ENCODE measurements at places on chromosomes 5 and 9.

DNA sequence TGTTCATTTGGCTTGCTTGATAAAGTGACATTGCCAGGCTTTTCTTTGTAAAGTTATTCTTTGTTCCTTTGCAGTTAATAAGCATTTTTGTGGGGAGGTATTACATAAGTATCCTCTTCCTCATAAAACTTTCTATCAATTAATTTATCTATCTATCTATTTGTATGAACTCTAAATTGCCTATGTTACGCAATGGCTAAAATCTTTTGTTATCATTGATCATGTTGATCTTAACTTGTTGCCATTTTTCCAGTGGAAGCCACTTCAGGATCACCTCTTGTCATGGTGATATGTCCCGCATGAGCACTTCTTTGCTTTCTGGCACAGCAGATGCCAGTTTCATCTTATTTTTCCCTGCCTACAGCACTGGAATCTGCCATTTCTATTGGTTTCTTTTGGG lies 436.7 kb upstream of the KIF2A start:
- DNase-seq, result no peak

DNA sequence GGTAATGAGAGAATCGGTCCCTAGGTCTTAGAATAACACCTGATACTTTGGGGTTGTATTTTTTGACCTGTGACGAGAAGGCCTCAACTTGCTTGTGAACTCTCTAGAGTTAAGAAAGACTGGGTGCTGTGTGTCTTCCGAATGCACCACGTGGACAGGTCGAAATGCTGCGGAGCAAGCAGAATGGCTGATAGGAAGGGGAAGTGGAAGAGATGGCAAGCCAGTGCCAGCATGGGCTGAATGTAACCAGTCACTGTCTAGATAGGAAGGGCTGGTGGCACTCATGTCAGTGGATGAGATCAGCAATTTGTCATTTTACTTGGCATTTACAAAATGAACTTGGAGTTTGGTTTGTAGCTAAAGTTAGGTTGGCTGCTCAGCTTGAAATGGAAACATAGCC lies 5.6 kb downstream of the OTULINL start:
- DNase-seq, result no peak

DNA sequence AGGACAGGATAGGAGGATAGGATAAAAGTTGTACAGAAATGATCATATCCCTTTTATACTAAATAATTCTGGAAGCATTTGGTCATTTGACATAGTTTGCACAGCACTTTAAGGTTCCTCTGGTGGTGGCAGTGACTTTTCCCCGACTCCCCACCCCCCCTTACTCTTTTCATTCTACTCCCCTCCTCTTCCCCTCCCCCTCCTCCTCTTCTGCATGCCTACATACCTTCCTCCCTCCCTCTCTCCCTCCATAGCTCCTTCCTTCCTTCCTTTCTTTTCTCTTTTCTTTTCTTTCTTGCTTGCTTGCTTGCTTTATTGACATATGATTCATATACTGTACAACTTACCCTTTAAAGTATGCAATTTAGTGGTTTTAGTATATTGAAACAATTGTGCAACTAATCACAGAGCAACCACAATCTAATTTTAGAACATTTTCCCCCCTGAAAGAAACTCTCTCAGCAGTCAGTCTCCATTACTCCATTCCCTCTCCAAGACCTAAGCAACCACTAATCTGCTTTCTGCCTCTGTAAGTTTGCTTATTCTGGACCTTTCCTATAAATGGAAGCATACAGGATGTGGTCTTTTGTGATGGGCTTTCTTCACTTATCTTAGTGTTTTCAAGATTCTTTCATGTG lies 159.0 kb downstream of the HACD4 start:
- DNase-seq, result no peak

- DNase-seq, result no peak
These were observed 1.7 kb downstream of the AGGF1 start for GRCh38 chr5:77031891-77032290.

DNA sequence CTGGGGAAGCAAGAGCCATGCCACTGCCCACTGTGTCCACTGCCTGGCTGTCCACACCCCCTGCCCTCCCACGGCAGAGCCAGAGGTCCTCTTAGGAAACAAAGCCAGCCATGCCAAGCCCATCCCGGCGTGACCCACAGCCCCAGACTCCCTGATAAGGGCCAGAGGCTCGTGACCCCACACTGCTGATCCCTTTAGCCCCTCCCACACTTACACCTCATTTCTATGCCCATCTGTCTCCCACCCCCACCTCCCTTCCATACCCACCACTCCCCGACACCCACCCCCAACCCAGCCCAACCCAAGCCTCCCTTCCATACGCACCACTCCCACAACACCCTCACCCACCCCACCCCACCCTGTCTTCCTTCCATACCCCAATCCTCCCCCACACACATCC lies 17.3 kb downstream of the PTGES start:
- DNase-seq, result no peak

DNA sequence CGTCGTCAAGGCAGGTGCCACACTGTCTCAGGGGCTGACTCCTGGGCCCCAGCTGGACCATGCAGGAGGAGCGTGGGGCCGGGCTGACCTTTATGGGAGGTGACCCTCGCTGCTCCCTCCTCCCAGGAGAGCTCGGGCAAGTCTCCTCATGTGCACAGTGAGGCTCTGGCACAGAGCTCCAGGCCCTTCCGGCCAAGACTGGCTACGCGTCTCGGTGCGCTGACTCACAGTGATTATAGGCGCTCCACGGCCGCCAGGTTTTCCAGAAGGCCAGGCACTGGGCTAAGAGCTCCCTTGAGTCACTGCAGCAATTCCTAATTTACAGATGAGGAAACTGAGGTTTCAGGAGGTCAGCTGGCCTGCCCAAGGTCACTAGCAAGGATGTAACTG lies 47.4 kb downstream of the VAV2 start:
- no peak for DNase-seq

DNA sequence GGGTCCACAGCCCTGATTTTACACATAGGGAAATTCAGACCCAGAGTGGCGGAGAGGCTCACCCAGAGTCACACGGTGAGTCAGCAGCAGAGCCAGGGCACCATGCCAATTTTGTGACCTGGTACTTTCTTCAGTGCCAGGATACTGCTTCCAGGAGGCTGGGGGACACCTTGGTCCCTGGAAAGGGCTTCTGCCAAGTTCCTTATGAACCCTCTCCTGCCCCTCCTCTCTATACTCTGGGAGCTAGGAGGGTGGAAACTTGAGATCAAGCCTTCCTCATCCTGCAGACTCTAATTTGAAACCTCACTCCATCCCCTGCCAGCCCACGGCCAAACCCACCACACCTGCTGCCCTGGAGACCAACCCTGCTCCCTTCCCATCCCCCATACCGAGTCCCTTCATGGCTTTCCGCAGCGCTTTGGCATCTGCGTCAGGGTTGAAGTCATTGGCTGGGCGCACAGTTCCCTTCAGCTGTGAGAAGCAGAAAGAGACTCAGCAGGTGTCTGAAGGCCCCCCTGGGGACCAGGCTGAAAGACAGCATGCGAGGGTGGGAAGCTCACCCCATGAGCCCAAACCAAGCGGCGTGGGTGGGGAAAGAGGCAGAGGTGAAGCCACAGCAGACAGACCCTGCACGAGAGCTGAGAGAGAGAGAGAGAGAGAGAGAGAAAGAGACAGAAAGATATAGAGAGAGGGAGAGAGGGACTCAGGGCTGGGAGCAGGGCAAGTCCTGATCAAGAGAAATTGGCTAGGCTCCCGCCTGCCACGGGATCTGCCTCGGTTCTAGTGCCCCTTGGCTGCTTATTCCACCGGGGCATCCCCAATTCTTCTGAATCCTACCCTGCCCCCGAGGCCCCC lies 33.5 kb downstream of the ANXA6 start:
- no peak for DNase-seq

GRCh38 chr9:73168298-73168934 lies 16.8 kb downstream of the ANXA1 start:
- no peak for DNase-seq

DNA sequence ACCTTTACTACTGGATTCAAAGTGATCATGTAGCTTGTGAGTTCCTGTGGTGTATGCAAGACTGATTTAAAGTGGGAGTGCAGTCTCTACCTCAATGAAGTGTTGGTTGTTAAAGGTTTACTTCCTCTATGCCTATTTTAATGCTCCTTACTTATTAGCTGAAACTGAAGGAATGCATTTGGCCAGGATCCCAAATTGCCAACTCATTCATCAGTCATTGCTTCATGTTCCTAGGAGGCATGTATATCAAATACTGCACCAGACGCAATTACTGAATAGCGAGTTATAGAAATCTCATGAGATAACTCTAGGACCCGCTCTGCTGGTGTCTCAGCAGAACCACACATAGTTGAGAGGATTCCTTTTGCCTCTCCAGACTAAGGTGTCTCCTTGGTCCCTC lies 143.0 kb upstream of the RPS23 start:
- DNase-seq, result no peak

- DNase-seq, result no peak
These were observed 38.2 kb upstream of the SLCO6A1 start for GRCh38 chr5:102537011-102537410.

GRCh38 chr5:158869092-158869491 lies 230.6 kb downstream of the EBF1 start:
- no peak for DNase-seq

- no peak for DNase-seq
These were observed 122.4 kb downstream of the LRRC70 start for GRCh38 chr5:62701036-62701435.

- no peak for DNase-seq
These were observed 88.5 kb upstream of the SLC27A6 start for GRCh38 chr5:128876569-128877382.
